ENCODE measurements at places on chromosomes 4 and X.

DNA sequence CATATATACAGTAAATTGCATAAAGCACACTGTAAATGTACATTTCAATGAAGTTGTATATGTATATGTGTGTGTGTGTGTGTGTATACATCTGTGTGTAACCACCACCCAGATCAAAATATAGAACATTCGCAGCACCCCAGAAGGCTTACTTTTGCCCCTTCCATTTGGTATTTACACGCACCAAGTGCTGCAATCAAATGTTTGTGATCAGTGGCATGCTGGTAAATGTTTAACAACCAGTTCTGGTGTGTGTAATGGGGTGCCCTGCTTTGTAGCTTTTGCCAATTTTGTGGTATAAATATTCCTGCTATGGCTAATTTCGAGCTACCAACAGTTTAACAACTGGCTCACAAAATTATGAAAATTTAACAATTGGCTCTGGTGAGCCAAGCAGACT, 101.3 kb downstream of the RTL5 start:
- DNase-seq = no peak

GRCh38 chr4:56786955-56787354, 34.5 kb downstream of the SPINK2 start:
- no peak for DNase-seq

DNA sequence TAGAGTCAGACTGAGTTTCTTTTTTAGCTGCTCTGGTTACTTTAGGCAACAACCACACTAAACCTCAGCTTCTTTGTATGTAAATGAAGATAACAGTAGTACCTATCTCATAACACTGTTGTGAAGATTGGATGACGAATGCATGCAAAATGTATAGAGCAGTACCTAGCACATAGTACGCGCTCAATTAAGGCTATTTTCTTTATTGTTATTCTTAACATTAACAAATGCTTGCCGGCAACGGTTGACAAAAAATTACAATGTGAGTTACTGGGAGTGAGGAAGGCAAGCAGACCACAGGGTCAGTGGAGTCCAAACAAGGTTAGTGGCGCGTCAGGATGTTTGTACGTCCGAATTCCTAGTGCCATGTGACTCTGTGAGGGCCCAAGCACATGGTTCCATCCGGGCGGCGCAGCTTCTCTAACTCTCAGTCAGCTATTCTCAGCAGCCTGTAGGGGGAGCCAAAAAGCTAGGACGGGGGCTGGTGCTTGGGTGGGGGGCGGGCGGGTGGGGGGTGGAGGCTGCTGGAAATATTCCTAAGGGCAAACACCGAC, 821 bp upstream of the NALF2 start:
- DNase-seq = no peak

- no peak for DNase-seq
These were observed 102.5 kb downstream of the SH3RF1 start for GRCh38 chr4:169167957-169168858.

- DNase-seq = no peak
These were observed 52.9 kb downstream of the TXK start for GRCh38 chr4:48081196-48081595.

DNA sequence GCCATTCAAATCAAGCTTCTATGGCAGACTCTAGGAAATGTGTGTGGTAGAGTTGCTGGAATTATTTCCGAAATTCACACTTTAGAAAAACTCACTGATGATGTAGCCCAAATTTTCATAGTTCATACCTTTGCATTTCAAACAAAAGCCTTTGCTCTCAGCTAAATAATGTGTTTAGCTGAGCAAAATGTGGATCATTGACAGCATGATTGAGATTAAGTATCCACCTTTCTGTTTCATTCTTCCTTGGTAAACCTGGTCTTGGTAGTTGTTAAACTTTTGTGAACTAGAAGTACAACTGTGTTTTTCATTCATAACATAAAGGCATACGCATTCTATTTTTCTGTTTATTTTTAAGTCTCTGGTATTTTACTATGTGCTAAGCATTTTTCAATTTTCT, 7.2 kb downstream of the PCDH7 start:
- DNase-seq = no peak

DNA sequence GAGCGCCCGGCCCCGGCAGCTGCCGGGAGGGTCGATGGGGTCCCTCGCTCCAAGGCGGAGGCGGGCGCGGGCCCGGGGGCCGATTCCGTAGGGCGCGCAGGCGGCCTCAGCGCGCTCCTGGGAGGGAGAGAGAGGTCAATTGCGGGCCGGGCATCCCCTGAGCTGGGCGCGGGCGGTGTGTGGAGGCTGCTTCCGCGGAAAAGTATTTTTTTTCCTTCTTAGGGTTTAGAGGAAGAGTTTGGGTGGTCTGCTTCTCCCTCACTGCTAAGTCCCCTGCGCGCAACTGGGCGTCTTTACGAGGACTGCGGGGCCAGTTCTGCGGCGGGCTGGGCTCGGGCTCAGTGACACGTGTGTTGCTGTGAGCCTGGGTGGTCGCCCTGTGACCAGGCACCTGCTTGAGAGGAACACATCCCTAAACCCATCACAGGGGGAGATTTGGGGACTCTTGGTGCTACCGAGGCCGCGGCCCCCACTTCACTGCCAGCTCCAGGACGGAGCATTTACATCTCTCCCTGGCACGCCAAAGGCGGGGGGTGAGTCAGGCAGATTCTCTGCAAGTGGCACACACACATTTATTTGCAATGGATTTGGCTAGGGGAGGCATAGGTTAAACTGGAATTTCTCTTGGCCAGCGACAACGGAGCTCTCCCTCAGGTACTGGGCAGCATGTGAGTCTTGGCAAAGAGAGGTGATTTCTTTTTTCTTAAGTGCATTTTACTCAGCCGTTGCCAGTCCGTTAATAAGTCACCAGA, 151.2 kb upstream of the SLC4A4 start:
- no peak for DNase-seq

DNA sequence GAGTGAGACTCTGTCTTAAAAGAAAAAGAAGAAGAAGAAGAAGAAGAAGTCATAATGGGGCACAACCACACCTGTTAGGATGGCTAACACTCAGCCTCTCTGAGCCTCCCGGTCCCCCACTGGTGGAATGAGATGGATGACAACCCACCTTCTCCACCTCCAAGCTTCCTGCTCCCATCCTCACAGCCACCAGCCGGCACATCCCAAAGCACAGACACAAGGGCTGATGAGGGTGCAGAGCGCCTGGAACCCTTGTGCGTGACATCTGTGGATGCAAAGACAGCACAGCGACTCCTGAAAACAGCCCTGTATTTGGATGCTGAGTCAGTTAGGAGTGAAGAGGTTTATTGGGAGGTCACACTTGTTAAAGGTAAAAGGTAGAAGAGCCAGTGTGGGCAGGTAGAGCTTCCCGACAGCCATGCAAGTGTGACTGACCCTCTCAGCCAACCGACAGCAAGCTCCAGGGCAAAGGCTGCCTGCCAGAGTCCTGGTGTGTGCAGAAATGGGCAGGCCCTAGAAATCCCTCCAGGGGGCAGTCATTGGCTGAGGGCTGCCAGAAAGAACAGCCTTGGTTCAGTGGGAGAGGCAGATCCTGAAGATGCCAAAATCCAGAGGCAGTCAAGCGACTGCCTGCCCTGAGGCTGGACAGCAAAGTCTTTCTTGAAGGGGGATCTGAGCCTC, 26.6 kb upstream of the MAN2B2 start:
- no peak for DNase-seq

DNA sequence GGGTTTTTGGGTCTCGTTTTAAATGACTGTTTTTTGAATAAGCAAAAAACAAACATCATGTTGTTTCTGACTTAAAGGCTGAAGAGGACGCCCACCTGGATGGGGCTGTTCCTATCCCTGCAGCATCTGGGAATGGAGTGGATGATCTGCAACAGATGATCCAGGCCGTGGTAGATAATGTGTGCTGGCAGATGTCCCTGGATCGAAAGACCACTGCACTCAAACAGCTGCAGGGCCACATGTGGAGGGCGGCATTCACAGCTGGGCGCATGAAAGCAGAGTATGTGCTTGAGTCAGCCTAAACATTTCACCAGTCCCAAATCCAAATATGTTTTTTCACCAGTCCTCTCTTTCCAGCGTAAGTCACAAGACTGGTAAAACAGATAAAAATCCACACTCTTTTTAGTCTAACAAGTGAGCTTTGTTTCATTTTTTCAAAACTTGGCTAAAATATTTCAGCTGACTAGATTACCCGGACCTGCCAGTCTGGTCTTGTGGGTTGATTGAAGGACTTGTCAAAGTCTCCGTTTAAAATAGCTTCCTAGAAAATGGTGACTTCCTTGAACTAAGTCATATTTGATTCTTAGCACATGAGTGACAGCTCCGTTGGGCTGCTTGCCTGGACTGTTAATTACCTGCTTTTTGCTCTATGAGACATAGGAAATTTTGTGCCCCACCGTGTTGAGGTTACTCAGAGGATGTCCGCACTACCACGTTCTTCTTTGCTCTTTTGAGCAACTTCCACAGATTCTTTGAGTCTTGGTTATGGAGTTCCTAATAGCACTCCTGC, 20.8 kb downstream of the ENOPH1 start:
- DNase-seq = no peak

DNA sequence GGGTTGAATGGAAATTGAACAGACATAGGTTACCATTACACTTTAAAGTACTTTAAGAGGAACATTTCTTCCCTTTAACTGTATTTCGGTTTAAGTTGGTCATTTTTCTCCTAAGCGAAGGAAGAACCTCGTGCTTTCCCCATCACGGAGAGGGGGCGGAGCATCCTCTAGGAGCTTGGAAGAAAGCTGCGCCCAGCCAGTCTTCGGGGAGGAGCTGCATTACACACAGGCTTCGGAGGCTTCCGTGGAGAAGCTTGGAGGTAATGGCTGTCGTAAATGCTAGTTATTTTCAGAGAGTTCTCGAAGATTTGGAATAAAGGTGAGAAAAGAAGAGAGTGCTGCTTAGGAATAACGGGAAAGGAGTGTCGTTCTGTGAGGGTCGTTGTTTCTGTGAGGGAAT, at the start of gene PWWP3B:
TSS of gene PWWP3B (plus strand) at position 199 of the 400 bp plus-strand sequence. CDS start 37,128 bp downstream, outside the sequence.
- DNase-seq = no peak

GRCh38 chr4:164136180-164136616, 617.7 kb upstream of the SMIM31 start:
- DNase-seq = no peak

DNA sequence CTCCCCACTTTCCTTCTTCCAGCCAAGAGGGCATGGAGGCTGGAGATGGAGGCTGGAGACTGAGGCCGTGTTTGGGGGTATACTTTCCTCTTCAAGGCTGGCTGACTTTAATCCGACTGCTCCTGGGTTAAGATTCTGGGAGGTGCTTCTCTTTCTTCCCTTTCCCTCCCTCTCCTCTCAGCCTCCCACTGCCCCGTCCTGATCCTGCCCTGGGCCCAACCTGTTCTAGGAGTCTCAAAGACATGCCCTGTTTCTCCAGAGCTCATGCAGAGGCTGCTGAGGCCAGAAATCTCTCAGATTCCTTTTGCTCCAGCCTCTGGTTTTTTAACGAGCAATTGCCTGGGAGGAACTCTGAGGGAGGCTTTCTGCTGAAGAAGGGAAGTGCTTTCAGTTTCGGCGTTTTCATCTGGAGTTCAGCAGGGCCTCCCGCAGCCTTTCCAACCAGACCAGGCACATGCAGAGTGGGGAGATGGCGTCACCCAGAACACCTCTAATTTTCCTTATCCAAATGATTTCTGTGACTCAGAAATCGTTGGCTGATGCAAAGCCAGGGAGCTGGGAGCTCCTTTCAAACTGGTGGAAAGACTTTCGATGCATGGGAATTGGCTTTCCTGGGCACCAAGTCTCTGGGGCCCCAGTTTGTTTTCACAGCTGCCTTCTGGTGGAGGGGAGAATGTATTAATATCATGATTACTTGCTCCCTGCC, 34.5 kb upstream of the FAM9C start:
- no peak for DNase-seq

- no peak for DNase-seq
These were observed 75.1 kb upstream of the MSX1 start for GRCh38 chr4:4784379-4784778.

Measured in stimulated activated naive CD4-positive, alpha-beta T cell (primary cell).